ENCODE measurements at places on chromosomes 1 and 21. TPM values are rescaled to one million over a fixed set of nuclear protein-coding genes. Genes with fewer than 3 reads are reported as not detected.
A peak's percentile ranks its signal among the peaks of the same experiment; 100 is the strongest.

- no peak for DNase-seq
- H3K4me3 ChIP-seq: no peak overlapping the region
- no peaks in the 10 kb centered on the region for H3K36me3 ChIP-seq
- no peaks in the 10 kb centered on the region for H3K4me1 ChIP-seq
Measured at GRCh38 chr1:168742994-168743650, 14.1 kb upstream of the DPT start.

DNA sequence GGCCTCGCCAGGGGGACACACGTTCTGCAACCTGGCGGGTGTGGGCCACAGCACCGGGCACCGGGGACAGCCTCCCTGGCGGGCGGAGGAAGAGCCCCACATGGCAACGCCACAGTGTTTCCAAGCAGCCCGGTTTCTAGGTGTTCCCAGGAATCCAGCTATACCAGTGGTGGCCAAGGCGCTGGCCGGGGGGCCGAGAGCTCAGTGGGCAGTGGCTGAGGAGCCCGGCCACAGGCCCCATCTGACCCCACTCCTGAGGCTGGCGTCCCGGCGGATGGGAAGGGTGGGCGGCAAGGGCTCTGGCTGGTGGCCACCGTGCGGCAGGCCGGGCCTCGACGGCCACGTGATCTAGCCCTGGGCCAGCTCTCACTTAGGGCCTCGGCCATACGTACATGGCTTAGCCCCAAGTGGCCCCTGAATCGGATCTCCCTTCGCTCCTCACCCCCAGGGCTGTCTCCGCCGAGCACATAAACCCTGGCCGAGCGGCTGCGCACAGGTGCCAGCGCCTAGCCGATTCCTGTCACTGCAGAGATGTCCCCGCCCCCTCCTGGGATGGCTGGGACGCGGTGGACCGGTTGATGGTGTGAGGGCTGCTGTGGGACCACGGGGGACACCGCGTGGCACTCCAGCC lies 68.7 kb downstream of the MORN1 start:
- H3K27ac ChIP-seq: peak overlapping the region; percentile 43
- H3K27me3 ChIP-seq: peaks cover 6% of the 10 kb centered on the region
- peaks cover 12% of the 10 kb centered on the region for H3K4me1 ChIP-seq
- no peak overlapping the region for H3K4me3 ChIP-seq
- DNase-seq: no peak

- H3K4me1 ChIP-seq: peaks cover 9% of the 10 kb centered on the region
- DNase-seq: no peak
- no peak overlapping the region for H3K27ac ChIP-seq
- H3K36me3 ChIP-seq: peaks cover 6% of the 10 kb centered on the region
- H3K27me3 ChIP-seq: no peaks in the 10 kb centered on the region
Measured at GRCh38 chr1:150477320-150477719, 9.9 kb upstream of the TARS2 start.

DNA sequence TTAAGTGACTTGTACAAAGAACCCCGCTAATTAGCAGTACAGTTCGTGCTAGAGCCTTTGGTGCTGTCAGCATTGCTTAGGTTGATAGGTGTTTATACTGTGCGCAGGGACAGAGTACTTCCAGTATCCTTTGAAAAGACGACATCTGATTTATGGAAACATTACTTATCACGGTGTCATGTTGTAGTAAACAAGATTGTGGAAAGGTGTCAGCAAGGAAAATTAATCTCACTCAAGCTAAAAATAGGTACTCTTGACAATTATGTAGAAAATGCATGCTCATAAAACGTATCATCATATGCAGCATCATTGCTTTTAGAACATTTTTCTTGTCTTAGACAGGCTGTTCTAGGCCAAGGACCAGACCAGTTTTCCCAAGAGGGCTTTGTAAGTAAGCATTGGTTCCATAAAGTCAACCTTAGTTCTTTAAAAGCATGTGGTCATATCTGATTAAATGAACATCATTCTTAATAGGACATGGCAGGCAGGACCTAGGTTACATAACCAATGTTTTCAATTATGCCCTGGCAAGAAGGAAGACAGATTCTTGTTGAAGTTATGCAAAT lies 33.0 kb downstream of the SH3BGR start:
- no peaks in the 10 kb centered on the region for H3K4me1 ChIP-seq
- no peaks in the 10 kb centered on the region for H3K27me3 ChIP-seq
- no peak for DNase-seq
- H3K4me3 ChIP-seq: no peak overlapping the region
- no peak overlapping the region for H3K27ac ChIP-seq

DNA sequence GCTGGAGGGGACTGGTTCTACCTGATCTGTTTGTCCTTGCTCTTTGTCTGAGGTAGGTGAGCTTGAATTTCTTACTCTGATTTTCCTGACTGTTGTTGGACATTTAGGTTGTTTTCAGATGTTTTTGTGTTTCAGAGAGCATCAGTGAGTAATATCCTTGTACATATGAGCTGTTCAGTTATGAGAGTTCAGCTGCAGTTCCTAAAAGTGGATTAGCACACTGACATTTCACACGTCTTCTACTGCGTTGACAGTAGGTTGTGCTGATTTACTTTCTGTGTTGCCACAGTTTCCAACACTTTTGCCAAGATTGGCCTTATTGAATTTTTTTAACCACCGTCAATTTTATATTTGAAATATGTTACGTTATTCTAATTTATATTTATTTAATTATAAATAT lies 27.7 kb downstream of the CXADR start:
- peaks cover 8% of the 10 kb centered on the region for H3K27me3 ChIP-seq
- H3K36me3 ChIP-seq: no peaks in the 10 kb centered on the region

GRCh38 chr1:9653491-9654050 lies 2.0 kb downstream of the PIK3CD start:
- 0 out of 2 replicates have a peak, but pooled peaks cover 1% of the 10 kb centered on the region for H3K4me1 ChIP-seq
- no peak for DNase-seq
- no peaks in the 10 kb centered on the region for H3K36me3 ChIP-seq
- H3K4me3 ChIP-seq: no peak overlapping the region

DNA sequence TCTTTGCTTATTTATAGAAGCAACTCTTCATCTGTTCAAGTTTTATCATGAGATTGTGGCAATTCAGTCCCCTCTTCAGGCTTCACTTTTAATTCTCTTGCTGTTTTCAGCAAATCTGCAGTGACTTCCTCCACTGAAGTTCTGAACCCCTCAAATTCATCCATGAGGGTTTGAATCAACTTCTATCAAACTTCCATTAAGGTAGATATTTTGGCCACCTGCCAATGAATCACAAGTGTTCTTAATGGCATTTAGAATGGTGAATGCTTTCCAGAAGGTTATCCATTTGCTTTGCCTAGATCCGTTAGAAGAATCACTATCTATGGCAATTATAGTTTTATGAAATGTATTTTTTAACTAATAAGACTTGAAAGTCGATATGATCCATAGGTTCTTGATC lies 946.7 kb upstream of the B3GALT2 start:
- H3K4me3 ChIP-seq: no peak overlapping the region
- H3K27ac ChIP-seq: no peak overlapping the region
- DNase-seq: no peak
- no peaks in the 10 kb centered on the region for H3K27me3 ChIP-seq
- H3K4me1 ChIP-seq: no peaks in the 10 kb centered on the region

DNA sequence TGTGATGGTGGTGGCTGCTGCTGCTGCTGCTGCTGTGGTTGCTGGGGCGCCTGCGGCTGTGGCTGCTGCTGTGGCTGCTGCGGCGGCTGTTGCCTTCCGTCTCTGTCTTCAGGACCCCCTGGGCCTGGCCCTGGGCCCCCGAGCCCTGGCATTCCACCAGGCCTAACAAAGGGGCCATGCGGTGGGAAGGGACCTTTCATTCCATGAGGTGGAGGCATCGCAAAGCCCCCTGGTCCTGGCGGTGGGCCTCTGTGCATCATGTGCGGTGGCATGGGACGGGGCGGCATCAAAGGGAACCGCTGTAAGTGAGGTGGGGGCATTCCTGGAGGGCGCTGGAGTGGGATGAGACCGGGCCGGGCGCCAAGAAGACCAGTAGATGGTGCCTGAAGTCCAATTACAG lies 12.4 kb downstream of the SOD1 start:
- H3K4me3 ChIP-seq: no peak overlapping the region
- no peak overlapping the region for H3K27ac ChIP-seq
- H3K36me3 ChIP-seq: peaks cover 19% of the 10 kb centered on the region

DNA sequence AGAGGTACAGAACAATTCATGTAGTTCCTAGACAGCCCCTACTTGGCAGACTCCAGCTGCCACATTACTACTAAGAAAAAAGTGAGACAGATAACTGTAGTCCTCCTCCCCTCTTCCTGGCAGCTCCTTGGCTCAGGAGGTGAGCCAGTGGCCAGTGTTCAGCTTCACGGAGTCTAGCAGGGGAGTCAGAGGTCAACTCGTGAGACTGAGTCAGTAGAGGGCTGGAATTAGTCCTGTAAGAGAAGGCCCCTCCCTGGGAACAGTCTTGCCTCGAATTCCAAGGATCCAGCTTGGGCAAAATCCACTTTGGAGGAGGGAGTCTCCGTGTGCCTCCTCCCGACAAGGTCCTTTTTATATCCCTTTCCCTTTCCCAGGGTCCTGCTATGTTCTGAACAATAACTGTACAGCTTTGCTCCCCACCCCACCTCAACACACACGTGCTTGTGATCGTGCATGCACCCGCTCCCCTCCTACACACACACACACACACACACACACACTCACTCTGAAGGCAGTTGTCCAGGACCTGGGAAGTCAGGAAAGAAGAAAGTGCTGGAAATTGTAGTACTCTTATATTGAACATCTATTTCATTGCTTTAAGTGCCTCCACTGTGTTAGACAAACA lies 22.5 kb upstream of the SLC27A3 start:
- peaks cover 2% of the 10 kb centered on the region for H3K4me1 ChIP-seq
- H3K4me3 ChIP-seq: no peak overlapping the region
- DNase-seq: peak; percentile 79
- no peak overlapping the region for H3K27ac ChIP-seq
- peaks cover 45% of the 10 kb centered on the region for H3K36me3 ChIP-seq

DNA sequence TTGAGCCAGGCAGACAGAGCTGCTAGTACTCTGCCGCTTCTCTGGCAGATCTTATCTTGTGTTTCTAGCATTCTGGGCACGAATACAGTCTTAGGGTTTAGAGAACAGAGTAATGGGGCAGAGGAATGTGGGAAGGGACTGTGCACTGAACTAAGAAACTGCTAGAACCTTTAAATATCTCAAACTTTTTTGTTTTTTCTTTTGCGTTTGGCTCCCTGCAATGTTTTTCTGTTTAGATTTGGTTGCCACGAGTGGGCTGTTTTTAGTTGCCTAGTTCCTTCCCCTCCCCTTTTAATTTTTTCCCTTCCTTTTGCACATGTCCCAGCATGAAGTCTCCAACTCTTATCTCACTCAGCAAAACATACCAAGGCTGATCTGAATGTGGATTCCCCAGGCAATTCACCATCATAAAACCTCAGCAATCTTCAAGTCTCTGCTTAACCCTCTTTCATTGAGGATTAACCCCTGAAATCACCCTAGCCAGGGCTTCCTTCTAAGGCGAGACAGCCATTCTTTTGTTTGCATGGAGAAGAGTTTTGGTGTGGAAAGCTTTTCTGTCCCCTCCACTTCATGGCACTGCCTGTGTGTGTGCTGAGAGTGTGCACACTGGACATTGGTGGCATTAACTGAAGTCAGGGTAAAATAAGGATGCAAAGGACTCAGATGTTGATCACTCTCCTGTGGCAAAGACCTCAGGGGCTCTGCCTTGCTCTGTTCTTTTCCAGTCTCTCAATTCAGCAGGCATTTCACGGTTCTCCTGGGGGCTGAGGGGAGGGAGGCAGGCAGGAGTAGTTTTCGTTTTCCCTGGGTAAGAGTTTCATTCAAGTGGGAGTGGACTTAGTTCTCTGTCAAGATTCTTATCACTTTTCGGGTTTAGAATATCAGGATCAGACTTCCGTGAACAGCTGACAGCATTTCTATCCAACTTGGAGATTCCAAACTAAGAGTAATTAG lies 2.8 kb upstream of the ATF3 start:
- DNase-seq: no peak
- no peak overlapping the region for H3K27ac ChIP-seq
- H3K36me3 ChIP-seq: no peaks in the 10 kb centered on the region
- H3K27me3 ChIP-seq: peaks cover 54% of the 10 kb centered on the region

GRCh38 chr1:98201666-98202081 lies 280.8 kb upstream of the DPYD start:
- H3K4me3 ChIP-seq: peak overlapping the region; percentile 1
- DNase-seq: peak; percentile 96
- H3K36me3 ChIP-seq: no peaks in the 10 kb centered on the region
- H3K4me1 ChIP-seq: peaks cover 11% of the 10 kb centered on the region
- no peaks in the 10 kb centered on the region for H3K27me3 ChIP-seq

DNA sequence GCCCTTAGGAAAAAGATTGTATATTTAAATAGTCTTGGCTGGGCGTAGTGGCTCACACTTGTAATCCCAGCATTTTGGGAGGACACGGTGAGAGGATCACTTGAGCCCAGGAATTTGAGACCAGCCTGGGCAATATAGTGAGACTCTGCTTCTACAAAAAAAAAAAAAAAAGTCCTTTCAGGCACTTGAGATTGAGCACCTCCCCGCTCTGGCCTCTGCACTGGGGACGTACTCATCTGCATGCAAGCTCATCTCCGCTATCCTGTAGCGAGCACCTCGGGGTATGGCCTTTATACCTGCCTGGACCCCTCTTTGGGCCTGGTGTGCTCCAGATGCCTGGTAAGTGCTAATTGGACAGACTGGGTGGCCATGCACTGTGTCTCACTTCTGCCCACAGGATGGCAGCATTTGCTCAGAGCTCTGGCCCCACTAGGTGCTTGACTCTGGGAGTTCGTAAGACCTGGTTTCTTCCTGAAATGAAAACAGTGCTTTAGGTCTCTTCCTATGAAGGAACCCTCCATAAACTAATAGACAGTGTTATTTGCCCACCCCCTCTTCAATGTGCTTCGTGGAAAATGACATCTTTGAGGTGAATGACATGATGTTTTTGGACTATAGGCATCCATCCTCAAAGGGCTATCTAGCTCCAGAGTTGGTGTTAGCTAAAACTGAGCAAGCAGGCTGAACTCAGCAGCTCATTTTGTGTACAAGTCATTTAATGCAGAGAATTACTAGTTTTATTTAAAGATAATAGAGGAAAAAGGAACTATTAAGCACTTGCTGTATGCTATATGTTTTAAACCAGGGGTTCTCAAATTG lies 61.7 kb upstream of the ADAR start:
- no peak overlapping the region for H3K27ac ChIP-seq
- DNase-seq: peak; percentile 69
- no peaks in the 10 kb centered on the region for H3K4me1 ChIP-seq
- H3K27me3 ChIP-seq: peaks cover 24% of the 10 kb centered on the region

DNA sequence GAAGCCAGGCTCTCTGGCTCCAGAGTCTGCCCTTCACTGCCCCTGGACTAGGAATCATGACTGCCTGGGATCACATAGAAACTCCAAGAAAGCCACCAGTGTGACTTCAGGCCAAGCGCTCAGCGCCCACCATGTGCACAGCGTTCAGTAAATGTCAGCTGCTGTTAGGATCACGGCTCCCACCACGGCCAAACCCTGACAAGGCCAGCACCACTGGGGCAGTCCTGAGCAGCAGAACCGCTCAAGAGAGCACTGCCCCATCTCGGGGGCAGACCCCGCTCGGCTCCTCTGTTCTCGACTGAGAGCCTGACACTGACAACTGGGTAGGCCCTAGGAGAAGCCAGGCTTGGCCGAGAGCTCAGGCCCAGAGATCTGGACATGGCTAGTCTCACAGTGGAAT lies 10.0 kb downstream of the CAPZB start:
- H3K36me3 ChIP-seq: peaks cover 19% of the 10 kb centered on the region
- no peaks in the 10 kb centered on the region for H3K27me3 ChIP-seq
- no peak overlapping the region for H3K27ac ChIP-seq
- peaks cover 25% of the 10 kb centered on the region for H3K4me1 ChIP-seq
- no peak overlapping the region for H3K4me3 ChIP-seq

Gene RHD
- total RNA-seq: 0.28 TPM

Gene TDRD10
- total RNA-seq: not detected

Gene ZSWIM5
- total RNA-seq: under 0.01 TPM

Gene DNALI1
- 9.1 TPM for total RNA-seq

Gene FNDC5
- 1.7 TPM for total RNA-seq

Gene NEGR1
- total RNA-seq: 13.1 TPM

Gene CFAP410
- 3.3 TPM for total RNA-seq

Gene NECTIN4
- 0.18 TPM for total RNA-seq

Gene AMY2A
- not detected for total RNA-seq

Gene SAMSN1
- not detected for total RNA-seq

Gene EPS15
- 47.5 TPM for total RNA-seq

Measured in IMR-90 (cell line).